Neural crest cell (in vitro differentiated cells): ENCODE measurements at places on chromosomes 16 and 17.

DNA sequence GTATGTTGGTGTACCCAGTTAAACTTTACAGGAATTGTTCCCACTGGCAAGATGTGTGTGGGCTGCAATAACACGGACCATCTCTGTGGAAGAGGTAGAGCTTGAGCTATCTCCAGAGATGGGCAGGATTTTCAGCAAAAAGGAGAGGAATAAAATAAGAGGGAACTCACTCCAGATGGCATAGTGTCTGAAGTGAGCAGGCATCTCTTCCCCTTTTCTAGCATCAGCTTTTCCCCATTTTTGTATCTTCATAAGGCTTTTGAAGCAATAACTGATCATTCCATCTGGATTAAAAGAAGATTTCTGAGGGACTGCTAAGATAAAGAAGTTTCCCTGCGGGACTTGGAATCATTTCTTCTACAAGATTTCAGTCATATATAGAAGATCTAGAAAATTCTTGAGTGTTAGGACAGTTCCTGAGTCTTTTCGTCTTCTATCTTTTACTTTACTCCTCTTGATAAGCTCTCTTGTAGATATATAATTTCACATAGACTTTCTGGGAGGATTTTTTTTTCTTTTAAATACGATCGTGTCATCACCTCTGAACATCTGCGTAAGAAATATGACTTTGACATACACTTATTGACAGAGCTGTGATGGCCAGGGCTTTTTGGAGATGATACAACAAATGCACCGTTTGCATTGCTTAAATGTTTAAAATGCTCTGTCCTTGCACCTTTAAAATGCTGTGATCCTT is 2.1 kb downstream of the CPD start:
- peaks cover 5% of the 10 kb centered on the region for H3K36me3 ChIP-seq
- H3K27me3 ChIP-seq: peaks cover 18% of the 10 kb centered on the region
- no peak for DNase-seq

DNA sequence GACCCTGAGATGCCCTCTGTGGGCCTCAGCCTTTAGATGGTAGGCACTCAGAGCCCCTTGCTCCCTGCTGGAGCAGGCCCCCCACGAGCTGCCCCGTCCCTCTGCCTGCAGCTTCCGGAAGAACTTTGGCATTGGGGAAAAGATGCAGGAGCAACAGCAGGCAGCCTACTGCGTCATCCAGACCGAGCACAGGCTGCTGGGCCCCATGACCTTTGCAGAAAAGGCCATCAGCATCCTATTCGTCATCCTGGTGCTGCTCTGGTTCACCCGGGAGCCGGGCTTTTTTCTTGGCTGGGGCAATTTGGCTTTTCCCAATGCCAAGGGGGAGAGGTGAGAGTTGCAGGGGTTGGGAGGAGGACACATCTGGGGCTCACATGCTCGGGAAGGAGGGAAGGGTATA is 12.7 kb upstream of the FOXN1 start:
- no peak for DNase-seq
- H3K27ac ChIP-seq: peak overlapping the region; percentile 43
- H3K36me3 ChIP-seq: no peaks in the 10 kb centered on the region
- peaks cover 2% of the 10 kb centered on the region for H3K27me3 ChIP-seq
- H3K4me1 ChIP-seq: peaks cover 3% of the 10 kb centered on the region

- H3K27me3 ChIP-seq: peaks cover 18% of the 10 kb centered on the region
- no peak overlapping the region for H3K4me3 ChIP-seq
- H3K36me3 ChIP-seq: no peaks in the 10 kb centered on the region
- H3K4me1 ChIP-seq: peaks cover 5% of the 10 kb centered on the region
- no peak overlapping the region for H3K27ac ChIP-seq
- DNase-seq: no peak
These were observed 3.4 kb downstream of the ADAM11 start for GRCh38 chr17:44761932-44762810.

DNA sequence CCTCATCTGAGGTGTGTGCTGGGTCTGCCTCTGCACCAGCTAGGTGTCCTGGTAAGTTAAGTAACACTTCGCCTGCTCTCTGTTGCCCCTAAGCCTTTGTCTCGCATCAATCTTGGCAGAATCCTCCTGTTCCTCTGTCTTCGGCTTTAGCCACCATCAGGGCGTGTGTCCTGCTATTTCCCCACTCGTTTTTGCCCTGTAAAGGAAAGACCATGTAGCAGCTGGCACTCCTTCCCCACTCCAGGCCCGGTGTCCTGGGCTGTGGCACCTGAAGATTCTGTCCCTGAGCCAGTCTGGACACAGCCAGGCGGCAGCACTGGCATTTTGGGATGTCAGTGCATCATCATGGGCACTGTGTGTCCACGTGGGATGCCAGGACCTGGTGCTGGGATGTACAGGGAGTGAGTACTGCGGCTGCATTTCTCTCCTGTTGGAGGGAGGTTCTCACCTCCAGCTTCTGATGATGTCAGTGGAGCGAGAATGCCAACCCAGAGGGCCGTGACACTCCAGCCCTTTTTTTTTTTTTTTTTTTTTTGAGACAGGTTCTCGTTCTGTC is 26.2 kb upstream of the FOXK2 start:
- H3K27me3 ChIP-seq: peaks cover 12% of the 10 kb centered on the region
- no peak overlapping the region for H3K4me3 ChIP-seq
- no peak for DNase-seq
- peaks cover 4% of the 10 kb centered on the region for H3K36me3 ChIP-seq

- no peak for DNase-seq
- peaks cover 3% of the 10 kb centered on the region for H3K36me3 ChIP-seq
- H3K27me3 ChIP-seq: no peaks in the 10 kb centered on the region
- H3K4me3 ChIP-seq: no peak overlapping the region
- no peak overlapping the region for H3K27ac ChIP-seq
These were observed 261.8 kb upstream of the CACNG5 start for GRCh38 chr17:66573078-66573477.

DNA sequence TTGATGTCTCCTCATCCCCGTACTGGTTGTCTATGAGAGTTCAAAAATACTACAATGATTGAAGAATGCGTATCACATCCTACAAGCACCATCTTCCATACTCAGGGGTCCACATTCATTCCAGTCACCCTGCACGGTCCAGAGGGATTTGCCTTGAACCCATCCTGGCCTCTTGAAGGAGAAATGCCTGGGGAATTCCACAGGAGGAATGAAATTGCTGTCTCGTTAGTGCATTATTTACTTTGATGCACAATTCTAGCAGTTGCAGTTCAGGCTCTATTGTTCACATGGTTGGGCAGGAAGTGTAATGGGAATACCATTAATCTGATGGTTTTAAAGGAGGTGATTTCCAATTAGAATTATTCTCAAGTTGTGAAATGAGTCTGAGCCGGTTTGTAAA is 369.1 kb upstream of the XYLT1 start:
- H3K4me3 ChIP-seq: no peak overlapping the region
- no peak for DNase-seq
- H3K27ac ChIP-seq: no peak overlapping the region
- H3K4me1 ChIP-seq: peaks cover 6% of the 10 kb centered on the region
- H3K27me3 ChIP-seq: peaks cover 2% of the 10 kb centered on the region

DNA sequence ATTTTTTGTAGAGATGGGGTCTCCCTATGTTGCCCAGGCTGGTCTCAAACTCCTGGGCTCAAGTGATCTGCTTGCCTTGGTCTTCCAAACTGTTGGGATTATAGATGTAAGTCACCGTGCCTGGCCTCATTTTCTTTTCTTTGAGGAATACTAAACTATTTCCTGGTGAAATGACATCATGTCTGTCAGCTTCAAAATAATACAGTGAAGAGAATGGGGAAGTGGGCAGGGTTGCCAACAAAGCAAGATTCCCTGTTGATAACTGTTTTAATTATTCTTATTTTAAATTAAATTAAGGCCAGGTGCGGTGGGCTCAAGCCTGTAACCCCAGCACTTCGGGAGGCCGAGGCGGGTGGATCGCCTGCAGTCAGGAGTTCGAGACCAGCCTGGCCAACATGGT is 21.1 kb downstream of the PIPOX start:
- no peak for DNase-seq
- no peak overlapping the region for H3K27ac ChIP-seq
- H3K27me3 ChIP-seq: no peaks in the 10 kb centered on the region
- H3K4me3 ChIP-seq: no peak overlapping the region
- H3K36me3 ChIP-seq: no peaks in the 10 kb centered on the region
- peaks cover 26% of the 10 kb centered on the region for H3K4me1 ChIP-seq

DNA sequence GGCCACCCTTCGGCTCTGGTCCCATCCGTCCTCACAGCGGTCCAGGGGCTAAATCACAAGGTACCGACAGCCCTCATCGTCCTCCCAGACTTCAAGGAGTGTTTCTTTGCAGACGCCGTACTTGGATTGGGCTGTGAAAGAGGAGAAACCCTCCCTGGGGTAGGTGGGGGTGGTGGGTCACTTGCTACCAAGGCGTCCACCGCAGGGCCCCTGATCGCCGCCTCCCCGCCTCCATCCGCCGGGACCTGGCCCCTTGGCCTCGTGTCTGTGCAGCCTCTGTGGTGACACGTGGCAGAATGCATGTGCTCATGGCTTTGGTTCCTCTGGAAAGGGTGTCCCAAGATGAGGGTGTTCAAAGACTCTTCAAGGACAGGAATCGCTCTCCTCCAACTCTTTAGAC is 151.4 kb downstream of the BANP start:
- H3K27ac ChIP-seq: no peak overlapping the region
- no peak for DNase-seq
- peaks cover 7% of the 10 kb centered on the region for H3K4me1 ChIP-seq

DNA sequence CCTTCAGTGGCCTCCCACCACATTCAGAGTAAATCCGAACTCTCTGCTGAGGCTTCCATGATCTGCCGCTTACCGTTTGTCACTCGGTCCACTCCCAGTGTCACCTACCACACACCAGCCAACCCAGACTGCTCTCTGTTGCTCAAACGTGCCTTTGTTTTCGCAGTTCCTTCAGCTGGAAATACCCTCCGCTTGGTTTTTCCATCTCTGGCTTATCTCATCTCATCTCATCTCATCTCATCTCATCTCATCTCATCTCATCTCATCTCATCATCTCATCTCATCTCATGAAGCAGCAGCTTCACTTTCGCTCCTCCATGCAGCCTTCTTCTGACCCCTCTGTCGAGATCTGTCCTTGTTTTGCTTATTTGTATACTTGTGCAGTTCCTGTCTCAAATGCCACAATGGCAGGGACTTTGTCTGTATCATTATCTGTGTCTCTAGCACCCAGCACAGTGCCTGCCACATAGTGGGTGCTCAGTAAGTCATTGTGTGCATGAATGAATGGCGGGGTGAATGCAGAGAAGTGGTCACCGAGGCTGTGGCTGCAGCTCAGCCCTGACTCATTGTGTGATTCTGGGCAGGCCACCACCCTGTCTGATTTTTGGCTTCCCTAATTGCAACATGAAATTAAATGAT is 3.8 kb upstream of the SNX20 start:
- H3K36me3 ChIP-seq: no peaks in the 10 kb centered on the region
- H3K27ac ChIP-seq: no peak overlapping the region
- no peak for DNase-seq

DNA sequence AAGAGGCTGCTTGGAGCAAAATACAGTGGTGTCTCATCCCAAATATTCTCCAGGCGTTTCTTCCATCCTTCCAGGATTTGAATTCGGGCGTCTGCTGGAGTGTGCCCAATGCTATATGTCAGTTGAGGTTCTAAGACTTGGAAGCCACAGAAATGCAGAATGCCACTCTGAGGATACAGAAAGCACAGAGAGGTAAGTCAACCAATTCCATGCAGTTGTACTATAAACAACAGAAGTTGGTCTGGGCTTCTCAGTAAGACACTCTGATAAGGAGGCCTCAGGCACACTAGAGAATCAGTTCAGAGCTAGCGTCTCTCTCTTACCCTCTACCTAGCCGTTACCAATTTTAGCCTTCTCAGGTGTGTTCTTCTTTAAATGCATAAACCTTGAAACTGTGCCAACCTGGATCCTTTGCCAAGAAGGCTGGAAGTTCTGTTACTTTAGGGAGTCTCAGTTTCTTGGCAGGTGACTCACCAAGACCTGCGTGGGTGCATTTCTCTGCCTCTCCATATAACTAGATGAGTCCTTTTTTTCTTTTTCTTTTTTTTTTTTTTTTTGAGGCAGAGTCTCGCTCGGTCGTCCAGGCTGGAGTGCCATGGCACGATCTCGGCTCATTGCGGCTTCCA is 15.1 kb downstream of the NQO1 start:
- H3K4me3 ChIP-seq: no peak overlapping the region
- H3K27ac ChIP-seq: no peak overlapping the region
- H3K4me1 ChIP-seq: no peaks in the 10 kb centered on the region
- H3K27me3 ChIP-seq: no peaks in the 10 kb centered on the region
- no peak for DNase-seq

- peak overlapping the region; percentile 97 for H3K27ac ChIP-seq
- H3K27me3 ChIP-seq: peaks cover 21% of the 10 kb centered on the region
- peak overlapping the region; percentile 96 for H3K4me3 ChIP-seq
- peaks cover 11% of the 10 kb centered on the region for H3K36me3 ChIP-seq
- H3K4me1 ChIP-seq: peaks cover 76% of the 10 kb centered on the region
These were observed 660 bp upstream of the PRRT2 start for GRCh38 chr16:29811170-29811895.

DNA sequence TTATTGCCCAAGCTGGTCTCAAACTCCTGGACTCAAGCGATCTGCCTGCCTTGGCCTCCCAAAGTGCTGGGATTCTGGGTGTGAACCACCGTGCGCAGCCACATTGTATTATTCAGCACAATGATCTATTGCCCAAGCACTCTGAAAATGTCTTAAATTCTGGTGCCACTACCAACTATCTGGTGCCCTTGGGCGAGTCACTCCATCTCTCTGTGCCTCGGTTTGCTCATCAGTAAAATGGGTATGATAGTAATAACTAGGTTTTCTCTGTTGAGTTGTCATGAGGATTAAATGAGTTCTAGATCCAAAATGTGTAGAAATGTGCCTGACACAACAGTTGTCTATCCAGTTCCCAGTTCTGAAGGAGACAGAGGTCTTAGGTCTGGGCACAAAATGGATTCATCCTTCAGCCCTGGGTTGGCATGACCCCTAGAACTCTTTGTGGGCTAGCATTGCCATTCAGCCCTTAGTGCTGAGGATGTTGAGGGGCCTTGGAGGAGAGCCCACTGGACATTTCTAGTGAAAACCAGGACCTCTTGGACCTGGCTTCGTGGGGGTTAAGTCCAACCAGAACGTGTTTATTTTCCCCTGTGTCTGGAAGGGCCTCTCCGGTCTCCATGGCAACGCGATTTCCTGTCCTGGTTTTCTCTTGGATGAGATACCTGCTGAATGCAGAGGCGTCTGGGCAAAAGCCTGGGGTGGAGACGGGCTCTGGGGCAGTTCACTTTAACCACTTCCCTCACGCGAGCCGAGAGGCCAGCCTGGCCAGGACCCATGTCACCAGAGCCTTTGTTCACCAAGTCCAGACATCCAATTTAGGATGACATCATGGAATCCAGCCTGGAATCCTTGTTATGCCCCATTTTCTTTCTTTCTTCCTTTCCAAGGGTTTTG is 43.7 kb upstream of the TNRC6A start:
- peak overlapping the region; percentile 99 for H3K27ac ChIP-seq
- H3K4me3 ChIP-seq: peak overlapping the region; percentile 56
- no peaks in the 10 kb centered on the region for H3K36me3 ChIP-seq
- H3K4me1 ChIP-seq: peaks cover 31% of the 10 kb centered on the region
- peak; percentile 33 for DNase-seq

DNA sequence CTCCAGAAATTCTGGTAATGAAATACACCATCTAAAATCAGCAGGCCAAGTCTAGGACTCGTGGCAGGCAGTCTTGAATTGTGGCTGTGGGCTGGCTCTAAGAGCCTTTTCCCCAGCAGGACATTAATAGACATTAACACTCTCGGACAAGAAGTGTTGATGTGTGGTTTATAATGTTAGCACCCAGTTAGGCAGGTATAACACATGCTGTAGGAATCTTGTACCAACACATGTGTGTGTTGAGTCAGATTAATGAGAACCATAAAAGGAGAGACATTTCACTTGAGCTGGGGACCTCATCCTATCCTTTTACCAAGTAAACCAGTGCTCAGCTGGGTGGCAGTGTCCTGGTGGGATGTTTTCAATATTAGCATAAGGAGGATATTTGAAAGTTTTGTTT is 264.5 kb downstream of the FTO start:
- H3K27me3 ChIP-seq: no peaks in the 10 kb centered on the region
- no peaks in the 10 kb centered on the region for H3K36me3 ChIP-seq
- H3K27ac ChIP-seq: peak overlapping the region; percentile 29
- no peak overlapping the region for H3K4me3 ChIP-seq
